ENCODE measurements at places on chromosomes 4 and X.
A peak's percentile ranks its signal among the peaks of the same experiment; 100 is the strongest.

GRCh38 chr4:177047070-177047850, 254.5 kb upstream of the VEGFC start:
- peak; percentile 81 for DNase-seq

DNA sequence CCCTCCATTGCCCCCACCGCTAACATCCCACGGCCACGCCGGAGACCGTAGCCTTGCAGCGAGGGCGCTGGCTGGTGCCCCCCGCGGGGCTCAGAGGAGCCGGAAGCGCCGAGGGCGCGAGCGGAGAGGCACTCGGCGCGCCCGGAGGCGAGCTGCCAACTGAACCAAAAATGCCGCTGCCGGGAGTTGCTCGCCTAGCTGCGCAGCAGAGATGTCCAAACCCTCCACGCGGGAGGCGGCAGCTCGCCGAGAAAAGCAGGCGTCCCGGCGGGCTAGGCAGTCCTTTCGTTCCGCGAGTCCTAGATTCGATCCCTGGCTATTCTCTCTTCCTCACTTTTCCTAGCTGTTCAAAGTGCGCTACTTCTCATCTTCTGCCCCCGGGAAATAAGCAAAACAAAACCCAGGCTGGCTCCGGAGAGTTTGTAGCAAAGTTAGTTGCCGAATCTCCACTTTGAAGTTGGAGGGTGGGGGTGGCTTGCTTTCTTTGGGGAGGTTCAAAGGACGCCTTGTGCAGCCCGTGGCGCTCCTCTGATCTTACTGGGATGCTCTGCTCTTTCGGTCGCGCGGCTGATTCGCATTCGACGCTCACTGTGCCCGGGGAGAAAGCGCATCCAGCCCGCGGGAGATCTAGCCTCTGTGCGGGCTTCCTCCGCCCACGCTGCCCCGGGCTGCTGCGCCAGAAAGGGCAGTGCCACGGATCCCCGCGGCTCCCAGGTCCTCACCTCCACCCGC, 723 bp downstream of the NKX6-1 start:
- DNase-seq, result peak; percentile 47

GRCh38 chr4:181085557-181085956, 1157.6 kb upstream of the TENM3 start:
- DNase-seq, result no peak

GRCh38 chr4:157818946-157819692, 353.7 kb downstream of the GASK1B start:
- no peak for DNase-seq

DNA sequence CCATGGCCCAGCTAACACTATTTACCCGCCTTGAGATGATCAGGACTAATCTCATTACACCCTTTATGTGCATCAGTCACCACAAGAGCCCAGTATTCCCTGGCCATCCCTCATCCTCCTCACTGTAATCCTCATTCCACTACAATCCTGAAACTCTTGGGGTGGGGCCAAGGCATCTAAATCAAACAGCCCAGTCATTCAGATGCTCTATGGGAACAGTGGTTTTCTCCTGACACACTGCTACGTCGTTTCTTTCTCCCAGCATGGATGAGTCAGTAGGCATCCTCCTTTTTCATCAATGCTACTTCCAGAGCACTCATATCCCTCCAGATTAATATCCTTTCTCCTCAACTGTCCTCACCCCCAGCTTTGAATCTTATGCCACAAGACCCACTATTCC, 5.6 kb downstream of the SDAD1 start:
- DNase-seq, result peak; percentile 94

- DNase-seq, result no peak
Measured at GRCh38 chr4:55087913-55088260, 37.5 kb downstream of the KDR start.

GRCh38 chrX:12446342-12447075, 308.2 kb downstream of the FRMPD4 start:
- peak; percentile 70 for DNase-seq

GRCh38 chrX:150566734-150567182, 1.7 kb upstream of the MTM1 start:
- no peak for DNase-seq

DNA sequence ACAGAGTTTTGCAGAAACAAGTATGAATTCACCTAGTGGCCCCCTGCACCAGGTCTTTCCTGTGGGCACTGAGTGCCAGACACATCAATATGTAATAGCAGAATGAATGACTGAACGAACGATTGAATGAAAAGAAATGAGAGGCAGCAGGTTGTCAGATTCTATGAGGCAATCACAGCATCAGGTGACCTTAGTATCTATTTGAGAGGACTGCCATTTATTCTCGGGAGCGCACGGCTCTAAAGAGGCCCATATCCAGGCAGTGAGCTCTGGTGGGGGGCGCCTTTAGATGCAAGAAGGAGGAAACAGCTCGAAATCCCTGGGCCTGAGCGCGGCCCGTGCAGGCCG, 528 bp upstream of the SLC25A4 start:
- no peak for DNase-seq

GRCh38 chr4:153466949-153467896, 1.1 kb downstream of the TMEM131L start:
- no peak for DNase-seq

GRCh38 chr4:1382776-1383727, 23.2 kb downstream of the NKX1-1 start:
- DNase-seq, result no peak

DNA sequence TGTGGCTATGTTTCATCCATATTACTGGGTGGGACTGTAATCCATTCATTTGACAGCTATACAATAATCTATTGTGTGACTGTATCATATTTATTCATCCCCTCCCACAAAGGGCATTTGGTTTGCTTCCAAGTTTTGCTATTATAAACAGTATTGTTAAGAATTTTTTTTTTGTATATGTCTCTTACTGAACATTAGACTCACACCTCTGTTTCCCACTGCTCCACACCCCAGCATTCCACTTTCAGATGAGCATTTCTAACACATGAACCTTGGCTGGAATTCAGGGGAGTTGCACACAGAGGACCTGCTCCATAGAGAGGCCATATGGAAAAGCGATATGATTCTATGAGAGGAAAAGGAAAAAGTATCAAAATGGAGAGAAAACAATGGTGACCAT, 81.6 kb upstream of the DKK2 start:
- no peak for DNase-seq

DNA sequence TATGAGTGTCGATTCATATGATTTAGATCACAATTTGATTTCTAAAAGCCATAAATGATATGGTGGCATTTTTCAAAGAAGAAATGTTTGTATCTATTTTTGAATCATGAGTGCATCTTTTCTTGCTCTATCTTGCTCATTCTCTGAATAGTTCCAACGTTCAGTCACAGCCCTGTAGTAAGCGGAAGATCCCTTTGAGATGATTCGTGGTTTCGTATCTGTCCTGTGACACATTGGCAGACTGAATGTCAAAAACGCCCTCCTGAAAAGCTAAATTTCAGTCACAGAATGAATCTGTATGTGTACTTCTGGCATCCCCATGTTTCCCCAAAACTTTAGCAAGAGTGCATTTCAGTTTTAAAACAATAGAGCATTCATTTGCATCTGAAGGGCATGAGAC, 1066.9 kb upstream of the TENM3 start:
- DNase-seq, result peak; percentile 17

Data from EH (cell line).